ENCODE measurements at places on chromosomes 2 and 18.

GRCh38 chr18:4017480-4017879 lies 437.6 kb downstream of the DLGAP1 start:
- DNase-seq: no peak

DNA sequence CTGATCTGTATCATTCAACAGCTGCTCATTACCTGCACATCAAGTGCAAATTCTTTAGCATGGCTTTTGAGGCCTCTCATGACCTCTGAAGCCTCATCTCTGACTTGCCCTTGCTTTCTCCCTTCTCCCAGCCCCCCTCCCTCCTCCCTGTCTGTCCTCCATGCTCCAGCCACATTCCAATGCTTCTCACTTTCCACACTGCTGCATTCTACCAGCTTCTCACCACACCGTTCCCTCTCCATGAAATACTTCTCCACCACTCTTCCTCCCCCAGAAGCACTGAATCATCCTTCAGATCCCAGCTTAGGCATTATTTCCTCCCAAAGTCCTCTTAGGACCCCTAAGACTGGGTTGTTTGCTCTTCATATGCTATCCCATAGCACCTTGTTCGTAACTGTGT lies 26.9 kb downstream of the GCG start:
- no peak for DNase-seq

DNA sequence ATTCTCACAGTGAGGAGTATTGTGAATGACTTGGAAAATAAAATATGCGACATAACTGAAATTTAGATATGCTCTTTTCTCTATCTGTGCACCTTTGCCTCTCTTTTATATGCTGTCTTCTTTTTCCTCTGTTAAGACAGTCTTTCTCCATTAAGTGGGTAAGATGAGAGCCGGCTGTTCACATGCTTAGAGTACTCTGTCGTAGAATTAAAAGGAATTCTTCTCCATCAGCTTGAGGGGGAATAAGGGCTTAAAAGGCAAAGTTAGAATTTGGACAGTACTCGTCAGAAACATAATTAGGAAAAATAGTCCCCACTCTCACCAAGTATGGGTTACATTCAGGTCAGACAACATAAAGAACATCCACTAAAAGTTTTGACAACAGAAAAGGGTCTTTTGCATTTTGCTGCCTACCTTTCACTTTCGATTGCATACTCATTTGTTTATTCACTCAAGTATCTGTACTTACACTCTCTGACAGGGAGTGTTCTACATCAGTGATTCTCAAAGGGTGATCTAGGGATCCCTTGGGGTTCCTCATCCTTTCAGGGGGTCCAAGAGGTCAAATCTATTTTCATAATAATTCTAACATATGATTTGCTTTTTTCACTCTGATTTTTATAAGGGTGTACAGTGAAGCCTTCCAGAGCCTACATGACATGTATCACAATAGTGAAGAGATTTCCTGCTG lies 48.0 kb downstream of the ARHGAP15 start:
- DNase-seq: no peak

- DNase-seq: no peak
Measured at GRCh38 chr18:55233857-55234256, 274.6 kb upstream of the CCDC68 start.

DNA sequence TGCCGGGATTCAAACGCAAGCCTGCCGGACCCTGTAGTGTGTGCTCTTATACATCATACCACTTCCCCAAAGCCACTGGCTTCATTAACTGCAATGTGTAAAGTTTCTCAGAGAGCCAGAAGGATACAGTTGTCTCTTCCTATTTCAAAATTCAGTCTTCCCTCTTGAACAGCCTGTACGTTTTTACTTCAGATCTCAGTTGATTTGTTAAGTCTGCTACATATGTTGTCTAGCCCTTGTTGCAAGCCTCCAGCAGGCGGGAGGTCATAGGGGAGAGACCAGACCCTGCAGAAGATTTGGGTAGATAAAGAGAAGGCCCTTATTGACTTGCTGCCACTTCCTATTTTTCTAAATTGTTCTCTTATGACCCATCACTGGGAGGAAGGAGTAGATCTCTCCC lies 56.2 kb downstream of the ARHGEF33 start:
- no peak for DNase-seq

GRCh38 chr2:83959266-83959665 lies 499.8 kb downstream of the SUCLG1 start:
- DNase-seq: no peak

All from activated T-helper 1 cell treated with Interleukin-2 at 50 U/mL for 16 hours (primary cell).